ENCODE measurements at places on chromosomes 16 and 17. TPM values are rescaled to one million over a fixed set of nuclear protein-coding genes. Genes with fewer than 3 reads are reported as not detected.

KRT20 gene
- not detected for total RNA-seq

TMEM92 gene
- 0.07 TPM for total RNA-seq

CDK3 gene
- 6.3 TPM for total RNA-seq

CHST5 gene
- 0.14 TPM for total RNA-seq

DNA sequence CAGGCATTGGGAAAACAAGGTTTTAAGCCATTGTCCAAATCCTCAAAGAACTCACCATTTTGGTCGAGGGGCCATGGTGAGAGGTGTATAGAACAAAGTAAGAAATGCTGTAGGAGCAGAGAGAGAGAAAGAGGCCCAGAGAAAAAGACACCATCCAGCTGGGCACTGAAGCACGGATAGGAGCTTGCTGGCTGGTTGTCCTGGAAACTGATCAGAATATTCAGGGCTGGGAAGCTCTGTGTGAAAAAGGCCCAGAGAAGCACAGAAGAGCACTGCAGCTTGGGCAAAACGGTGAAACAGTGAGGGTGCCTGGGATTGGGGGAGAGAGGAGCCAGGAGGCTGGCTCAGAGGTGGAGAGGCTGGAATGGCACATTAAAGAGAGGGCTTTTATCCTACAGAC lies 16.5 kb downstream of the HS3ST3B1 start:
- no peak overlapping the region for H3K4me3 ChIP-seq
- no peak overlapping the region for H3K27ac ChIP-seq
- peaks cover 7% of the 10 kb centered on the region for H3K36me3 ChIP-seq
- peaks cover 26% of the 10 kb centered on the region for H3K4me1 ChIP-seq

- no peak for DNase-seq
- H3K4me3 ChIP-seq, result peak overlapping the region; percentile 92
- H3K27me3 ChIP-seq, result peaks cover 3% of the 10 kb centered on the region
- peaks cover 4% of the 10 kb centered on the region for H3K36me3 ChIP-seq
- peaks cover 31% of the 10 kb centered on the region for H3K4me1 ChIP-seq
- H3K27ac ChIP-seq, result peak overlapping the region; percentile 93
Measured at GRCh38 chr17:60599220-60599619, 773 bp upstream of the PPM1D start.

DNA sequence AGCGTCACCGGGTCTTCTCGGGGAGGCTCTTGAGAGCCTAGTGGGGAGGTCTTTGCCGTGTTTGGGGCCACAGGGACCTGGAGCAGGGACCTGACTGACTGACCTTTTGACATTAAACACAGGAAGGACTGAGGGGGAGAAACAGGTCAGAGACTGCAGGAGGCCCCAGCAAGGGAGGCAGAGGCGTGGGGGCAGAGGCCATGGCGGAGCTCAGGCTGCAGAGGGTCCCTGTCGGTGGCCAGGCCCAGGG lies 41.6 kb upstream of the GSE1 start:
- peak overlapping the region; percentile 91 for H3K27ac ChIP-seq
- no peak overlapping the region for H3K4me3 ChIP-seq
- peaks cover 54% of the 10 kb centered on the region for H3K4me1 ChIP-seq
- DNase-seq, result no peak
- H3K36me3 ChIP-seq, result no peaks in the 10 kb centered on the region

DNA sequence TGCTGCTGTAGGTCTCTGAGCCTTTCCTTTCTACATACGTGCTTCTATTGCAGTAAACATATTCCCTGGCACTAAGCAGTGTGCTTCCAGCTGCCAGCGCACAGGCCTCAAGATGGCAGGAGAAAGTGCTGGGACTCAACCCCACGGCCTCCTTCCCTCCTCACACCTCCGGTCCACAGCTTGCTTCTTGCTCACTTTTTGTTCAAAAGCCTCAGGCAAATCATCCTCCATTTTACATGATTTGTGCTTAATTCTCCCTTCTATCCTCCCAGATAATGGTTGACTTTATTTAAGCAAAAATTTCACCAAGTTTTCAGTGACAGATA lies 5.4 kb downstream of the CDK5R1 start:
- peak overlapping the region; percentile 25 for H3K27ac ChIP-seq
- peaks cover 38% of the 10 kb centered on the region for H3K4me1 ChIP-seq
- DNase-seq, result no peak
- H3K27me3 ChIP-seq, result peaks cover 8% of the 10 kb centered on the region

- DNase-seq, result no peak
- peaks cover 60% of the 10 kb centered on the region for H3K27me3 ChIP-seq
- peaks cover 37% of the 10 kb centered on the region for H3K4me1 ChIP-seq
- no peak overlapping the region for H3K4me3 ChIP-seq
- no peak overlapping the region for H3K27ac ChIP-seq
Measured at GRCh38 chr17:36945959-36946725, 2.6 kb upstream of the AATF start.

GRCh38 chr16:82657786-82658185 lies 31.0 kb downstream of the CDH13 start:
- peaks cover 62% of the 10 kb centered on the region for H3K4me1 ChIP-seq
- no peak for DNase-seq
- H3K27ac ChIP-seq, result peak overlapping the region; percentile 30
- no peak overlapping the region for H3K4me3 ChIP-seq
- H3K36me3 ChIP-seq, result no peaks in the 10 kb centered on the region

- no peak for DNase-seq
- no peak overlapping the region for H3K27ac ChIP-seq
- no peaks in the 10 kb centered on the region for H3K4me1 ChIP-seq
- peaks cover 2% of the 10 kb centered on the region for H3K27me3 ChIP-seq
- H3K4me3 ChIP-seq, result no peak overlapping the region
- peaks cover 12% of the 10 kb centered on the region for H3K36me3 ChIP-seq
Measured at GRCh38 chr17:3026856-3027751, 36.3 kb downstream of the OR1D5 start.
